ENCODE measurements at places on chromosomes 5 and 9. TPM values are rescaled to one million over a fixed set of nuclear protein-coding genes. Genes with fewer than 3 reads are reported as not detected.

DNA sequence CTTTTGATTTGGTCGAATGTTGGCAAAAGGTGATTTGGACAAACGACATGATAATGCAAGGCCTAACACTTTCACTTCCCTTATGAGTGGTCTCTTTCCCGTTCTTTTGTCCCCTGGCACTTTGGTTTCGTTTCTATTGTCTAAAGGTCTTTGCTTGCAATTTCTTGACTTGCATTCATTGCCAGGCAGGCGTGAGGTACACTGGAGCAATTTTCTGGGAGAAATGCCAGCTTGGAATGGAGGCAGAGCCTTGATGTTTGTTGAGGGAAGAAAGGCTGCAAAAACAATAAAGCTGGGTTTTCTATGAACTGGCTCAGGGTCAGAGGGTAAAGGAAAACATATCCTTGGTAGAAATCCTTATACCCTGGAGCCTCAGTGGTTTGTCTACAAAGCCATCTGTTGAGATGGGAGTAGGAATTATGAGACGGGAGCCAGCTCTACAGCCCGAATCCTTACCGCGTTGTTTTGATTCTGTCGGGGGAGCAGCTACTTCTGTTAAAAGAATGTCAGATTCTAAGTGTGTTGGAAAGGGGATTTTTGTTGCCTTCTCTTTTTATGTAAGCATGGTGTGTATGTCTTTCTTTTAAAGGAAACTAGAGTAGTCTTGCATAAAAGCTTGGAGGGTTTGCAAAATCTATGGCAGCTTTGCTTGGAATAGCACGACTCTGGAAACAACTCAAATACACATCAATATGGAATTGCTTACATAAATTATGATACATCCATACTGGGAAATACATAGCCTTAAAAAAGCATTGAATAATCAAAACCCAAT is 158.9 kb downstream of the RMI1 start:
- no peak for DNase-seq

Gene FBLL1
- polyA plus RNA-seq: 0.11 TPM

GRCh38 chr5:178067755-178068154 is 45.6 kb upstream of the N4BP3 start:
- no peak for DNase-seq

Gene PDLIM7
- 268 TPM for polyA plus RNA-seq

Data from AG04450 (cell line).